ENCODE measurements at places on chromosomes 6 and 20. TPM values are rescaled to one million over a fixed set of nuclear protein-coding genes. Genes with fewer than 3 reads are reported as not detected.

The C20orf144 gene
- total RNA-seq: 0.23 TPM

The PTCHD4 gene
- total RNA-seq: not detected

The RBBP8NL gene
- total RNA-seq: not detected

The CDC40 gene
- 26.6 TPM for total RNA-seq

The PRSS35 gene
- not detected for total RNA-seq

The KIF25 gene
- 0.34 TPM for total RNA-seq

The MYLK4 gene
- 0.37 TPM for total RNA-seq

The PLA2G7 gene
- total RNA-seq: not detected

The TRIM15 gene
- 0.95 TPM for total RNA-seq

The HSPA12B gene
- not detected for total RNA-seq

The ADGB gene
- total RNA-seq: 0.14 TPM

The PMEPA1 gene
- total RNA-seq: 4.6 TPM

The COX4I2 gene
- not detected for total RNA-seq

DNA sequence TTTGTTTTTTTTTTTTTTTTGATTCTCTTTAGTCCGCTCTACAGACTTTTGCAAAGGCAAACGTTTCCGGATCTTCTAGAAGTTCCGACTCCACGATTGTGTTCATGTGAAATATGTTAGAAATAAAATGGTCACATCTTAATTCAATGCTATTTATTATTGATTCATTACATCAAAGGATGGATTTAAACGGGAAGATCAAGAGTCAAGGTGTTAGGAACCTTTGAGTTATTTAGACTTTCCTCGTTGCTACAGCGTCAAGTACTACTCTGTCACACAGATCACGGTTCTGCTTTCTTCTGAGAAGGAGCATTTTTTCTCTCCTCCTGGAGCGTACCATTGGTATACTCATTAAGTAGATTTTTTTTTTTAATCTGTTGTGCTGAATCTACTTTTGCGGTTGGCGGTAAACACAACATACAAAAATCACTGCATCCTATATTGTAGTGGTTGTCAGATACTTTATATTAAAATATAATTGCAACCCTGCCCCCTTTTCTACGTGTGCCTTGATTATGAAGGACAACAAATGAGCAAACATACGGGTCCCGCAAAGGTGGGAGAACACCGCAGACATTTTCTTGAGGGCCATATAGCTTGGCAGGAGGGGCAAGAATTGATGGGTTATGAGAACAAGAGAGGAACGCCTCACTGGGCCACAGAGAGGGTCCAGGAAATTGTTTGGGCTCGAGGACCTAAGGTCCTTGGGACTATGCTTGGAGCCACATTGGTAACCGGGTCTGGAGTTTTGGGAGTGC is 17.5 kb downstream of the HMGN4 start:
- H3K36me3 ChIP-seq: no peaks in the 10 kb centered on the region
- H3K4me1 ChIP-seq: peaks cover 12% of the 10 kb centered on the region
- peak overlapping the region; percentile 94 for H3K27ac ChIP-seq
- peak overlapping the region; percentile 88 for H3K4me3 ChIP-seq

DNA sequence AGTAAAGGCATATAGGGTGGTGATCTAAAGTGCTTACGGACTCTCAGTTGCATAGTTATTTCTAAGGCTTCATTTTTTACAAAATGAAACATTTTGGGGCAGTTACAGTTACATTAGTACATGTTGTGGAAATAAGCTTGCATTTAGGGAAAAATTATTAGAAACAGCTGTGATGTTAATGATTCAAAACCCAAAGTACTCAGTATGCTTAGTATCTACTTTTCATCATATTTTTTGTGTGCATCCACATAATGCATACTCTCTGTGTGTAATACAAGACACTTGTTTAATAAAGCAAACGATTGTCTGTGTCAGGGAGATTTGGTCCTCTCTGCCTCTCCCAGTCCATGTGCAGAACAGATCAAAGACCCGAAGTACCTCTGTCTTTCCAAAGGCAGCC is 11.4 kb upstream of the TBX18 start:
- no peak overlapping the region for H3K27ac ChIP-seq
- no peak overlapping the region for H3K4me3 ChIP-seq
- no peak for DNase-seq
- H3K36me3 ChIP-seq: peaks cover 7% of the 10 kb centered on the region
- peaks cover 63% of the 10 kb centered on the region for H3K27me3 ChIP-seq
- H3K4me1 ChIP-seq: peaks cover 10% of the 10 kb centered on the region

DNA sequence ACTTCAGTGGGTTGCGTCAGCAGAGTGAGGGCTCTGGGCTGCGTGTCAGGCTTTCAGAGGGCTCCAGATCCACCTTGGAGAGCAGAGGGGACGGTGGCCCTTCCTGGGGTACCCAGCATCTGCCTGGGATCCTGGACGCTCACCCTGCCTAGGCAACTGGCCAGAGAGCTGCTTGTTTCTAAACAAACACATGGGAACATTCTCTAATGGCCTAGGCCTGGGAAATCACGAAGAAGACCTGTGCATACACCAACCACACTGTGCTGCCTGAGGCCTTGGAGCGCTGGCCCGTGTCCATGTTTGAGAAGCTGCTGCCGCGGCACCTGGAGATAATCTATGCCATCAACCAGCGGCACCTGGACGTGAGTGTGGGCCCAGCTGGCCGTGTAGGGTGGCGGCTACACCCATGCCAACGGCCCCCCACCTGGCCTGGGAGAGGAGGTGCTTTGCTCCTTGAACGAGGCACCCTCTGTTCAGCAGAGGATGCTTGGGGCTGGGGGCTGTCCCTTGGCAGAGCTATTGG is 32.2 kb downstream of the PYGB start:
- no peak for DNase-seq
- H3K4me3 ChIP-seq: no peak overlapping the region
- H3K27me3 ChIP-seq: no peaks in the 10 kb centered on the region

GRCh38 chr6:123899745-123900144 is 96.1 kb downstream of the NKAIN2 start:
- no peak overlapping the region for H3K4me3 ChIP-seq
- H3K4me1 ChIP-seq: no peaks in the 10 kb centered on the region
- no peaks in the 10 kb centered on the region for H3K36me3 ChIP-seq
- no peak for DNase-seq
- no peak overlapping the region for H3K27ac ChIP-seq
- H3K27me3 ChIP-seq: no peaks in the 10 kb centered on the region

DNA sequence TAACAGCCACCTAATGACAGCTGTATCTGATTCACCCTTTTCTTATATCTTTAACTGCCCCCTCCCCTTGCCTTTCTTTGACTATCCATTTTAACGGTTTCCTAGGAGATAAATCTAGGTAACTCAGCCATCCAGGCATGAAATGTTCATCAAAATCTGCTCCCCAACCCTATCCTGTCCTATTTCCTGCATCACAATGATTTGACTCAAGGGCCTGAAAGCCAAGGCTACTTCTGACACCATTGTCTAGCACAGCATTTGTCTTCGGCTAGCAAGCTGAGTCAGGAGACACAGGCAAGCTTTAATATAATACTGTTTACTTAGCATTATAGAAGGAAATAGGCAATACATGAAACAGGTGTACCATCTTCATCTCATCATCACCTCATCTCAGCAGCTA is 31.6 kb upstream of the MANEA start:
- H3K36me3 ChIP-seq: no peaks in the 10 kb centered on the region
- H3K4me1 ChIP-seq: no peaks in the 10 kb centered on the region
- no peak overlapping the region for H3K4me3 ChIP-seq
- no peak overlapping the region for H3K27ac ChIP-seq
- no peak for DNase-seq
- H3K27me3 ChIP-seq: no peaks in the 10 kb centered on the region

- no peaks in the 10 kb centered on the region for H3K36me3 ChIP-seq
- DNase-seq: no peak
- H3K4me1 ChIP-seq: no peaks in the 10 kb centered on the region
- H3K27me3 ChIP-seq: no peaks in the 10 kb centered on the region
Observed at GRCh38 chr6:74167511-74167910, 471.5 kb downstream of the CD109 start.

DNA sequence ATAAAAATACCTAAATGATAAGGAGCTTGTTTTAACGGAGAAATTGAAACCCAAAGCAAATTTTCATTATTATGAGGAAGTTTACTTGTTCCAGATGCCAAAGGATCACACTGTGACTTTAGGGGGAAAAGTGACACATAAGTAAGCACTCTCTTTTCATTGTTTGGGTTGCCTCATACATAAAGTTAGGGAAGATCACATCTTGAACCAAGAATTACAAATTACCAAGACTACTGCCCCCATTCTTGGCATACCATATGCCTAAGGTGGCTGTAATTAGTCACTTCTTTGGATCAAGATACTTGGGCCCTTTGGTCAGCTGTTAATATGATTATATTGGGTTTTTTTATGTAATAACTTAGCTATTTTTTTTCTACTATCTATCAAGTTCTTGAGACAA is 269.0 kb downstream of the COL12A1 start:
- H3K27me3 ChIP-seq: no peaks in the 10 kb centered on the region
- H3K4me1 ChIP-seq: no peaks in the 10 kb centered on the region
- no peak for DNase-seq
- H3K27ac ChIP-seq: no peak overlapping the region
- no peaks in the 10 kb centered on the region for H3K36me3 ChIP-seq
- no peak overlapping the region for H3K4me3 ChIP-seq

DNA sequence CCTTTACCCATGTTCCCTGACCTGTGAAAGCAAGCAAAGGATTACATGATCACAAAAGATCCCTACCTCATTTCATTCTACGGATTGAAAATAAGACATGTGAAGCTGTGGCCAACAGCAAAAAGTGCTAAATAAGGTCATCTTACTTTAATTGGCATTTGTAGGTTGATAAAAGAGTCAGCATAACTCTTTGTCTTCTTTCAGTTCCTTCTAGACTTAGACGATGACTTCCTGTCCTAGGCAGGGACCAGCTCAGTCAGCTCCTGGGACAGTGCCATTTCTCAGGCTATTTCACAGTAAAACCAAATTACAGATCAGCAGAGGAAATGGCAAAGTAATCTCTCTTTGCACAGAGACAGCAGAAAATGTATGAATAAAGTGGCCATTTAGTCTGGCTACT is 480.7 kb downstream of the RFPL4B start:
- no peaks in the 10 kb centered on the region for H3K4me1 ChIP-seq
- no peak overlapping the region for H3K4me3 ChIP-seq
- no peak overlapping the region for H3K27ac ChIP-seq
- no peaks in the 10 kb centered on the region for H3K27me3 ChIP-seq
- no peaks in the 10 kb centered on the region for H3K36me3 ChIP-seq

- no peaks in the 10 kb centered on the region for H3K36me3 ChIP-seq
- peak overlapping the region; percentile 81 for H3K4me3 ChIP-seq
- peaks cover 46% of the 10 kb centered on the region for H3K27me3 ChIP-seq
- no peak for DNase-seq
- H3K4me1 ChIP-seq: peaks cover 5% of the 10 kb centered on the region
- no peak overlapping the region for H3K27ac ChIP-seq
Observed at GRCh38 chr20:10172998-10173655, 45.5 kb upstream of the SNAP25 start.

DNA sequence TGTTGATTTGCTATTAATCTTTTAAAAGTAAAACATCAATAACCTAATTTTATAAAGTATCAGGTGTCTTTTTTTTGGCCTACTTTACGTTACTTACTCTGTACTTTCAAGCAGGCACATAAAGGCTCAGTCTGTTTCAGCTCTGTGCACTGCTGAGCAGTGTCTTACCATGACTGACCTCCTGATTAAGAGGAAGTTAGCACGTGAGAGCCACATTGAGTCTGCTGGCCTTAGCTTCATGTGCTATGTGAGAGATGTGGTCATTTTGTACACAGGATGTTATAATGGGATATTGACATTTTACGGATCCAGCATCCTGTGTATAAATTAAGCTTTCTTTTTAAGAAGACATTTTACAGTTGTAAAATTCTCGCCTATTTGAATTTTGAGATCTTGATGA is 31.9 kb downstream of the ARID1B start:
- no peak for DNase-seq
- H3K4me1 ChIP-seq: peaks cover 78% of the 10 kb centered on the region
- peaks cover 6% of the 10 kb centered on the region for H3K36me3 ChIP-seq
- H3K27me3 ChIP-seq: no peaks in the 10 kb centered on the region
- H3K4me3 ChIP-seq: peak overlapping the region; percentile 33

DNA sequence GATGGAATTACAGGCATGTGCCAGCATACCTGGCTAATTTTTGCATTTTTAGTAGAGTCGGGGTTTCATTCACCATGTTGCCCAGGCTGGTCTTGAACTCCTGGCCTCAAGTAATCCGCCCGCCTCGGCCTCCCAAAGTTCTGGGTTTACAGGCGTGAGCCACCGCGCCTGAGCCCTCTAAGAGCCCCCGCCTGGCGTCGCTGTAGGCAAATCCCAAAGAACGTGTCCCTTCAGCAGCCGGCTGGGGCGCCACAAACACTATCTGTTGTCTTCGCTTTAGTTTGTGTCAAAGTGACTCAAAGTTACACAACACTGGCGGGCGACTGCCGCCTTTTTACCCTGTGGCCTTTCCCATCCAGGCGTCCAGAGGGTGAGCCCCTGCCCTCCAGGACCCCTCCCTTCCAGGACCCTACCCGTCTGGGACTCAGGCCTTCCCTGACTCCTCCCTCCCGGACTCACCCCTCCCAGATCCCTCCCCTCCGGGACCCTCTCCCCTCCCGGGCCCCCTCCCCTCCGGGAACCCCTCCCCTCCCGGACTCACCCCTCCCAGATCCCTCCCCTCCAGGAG is 940 bp upstream of the ADRM1 start:
- peak; percentile 94 for DNase-seq
- H3K36me3 ChIP-seq: peaks cover 2% of the 10 kb centered on the region
- no peaks in the 10 kb centered on the region for H3K27me3 ChIP-seq

DNA sequence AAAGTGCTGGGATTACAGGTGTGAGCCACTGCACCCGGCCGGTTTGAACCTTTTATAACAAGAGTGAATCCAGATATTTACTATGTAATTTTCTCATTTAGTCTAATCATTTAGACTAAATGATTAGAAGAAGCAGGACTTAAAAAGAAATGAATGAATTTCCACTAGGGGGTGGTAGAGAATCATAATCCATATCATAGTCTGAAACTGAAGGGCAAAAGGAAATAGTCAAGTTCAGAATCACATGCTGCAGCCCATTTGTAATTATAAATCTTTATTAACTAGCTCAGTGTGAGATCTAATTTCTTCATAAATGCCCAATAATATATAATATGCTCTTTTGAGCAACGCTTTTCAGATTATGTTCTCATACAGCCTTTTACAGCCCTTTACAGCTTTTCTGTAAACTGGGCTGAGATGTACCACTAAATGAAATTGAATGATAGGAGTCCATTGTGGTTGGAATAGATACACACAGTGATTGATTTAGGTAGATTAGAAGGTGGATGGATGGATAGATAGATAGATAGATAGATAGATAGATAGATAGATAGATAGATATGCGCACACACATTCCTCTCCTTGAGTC is 31.8 kb downstream of the PSMB9 start:
- H3K4me1 ChIP-seq: peaks cover 8% of the 10 kb centered on the region
- H3K27me3 ChIP-seq: no peaks in the 10 kb centered on the region
- H3K36me3 ChIP-seq: no peaks in the 10 kb centered on the region
- no peak for DNase-seq

DNA sequence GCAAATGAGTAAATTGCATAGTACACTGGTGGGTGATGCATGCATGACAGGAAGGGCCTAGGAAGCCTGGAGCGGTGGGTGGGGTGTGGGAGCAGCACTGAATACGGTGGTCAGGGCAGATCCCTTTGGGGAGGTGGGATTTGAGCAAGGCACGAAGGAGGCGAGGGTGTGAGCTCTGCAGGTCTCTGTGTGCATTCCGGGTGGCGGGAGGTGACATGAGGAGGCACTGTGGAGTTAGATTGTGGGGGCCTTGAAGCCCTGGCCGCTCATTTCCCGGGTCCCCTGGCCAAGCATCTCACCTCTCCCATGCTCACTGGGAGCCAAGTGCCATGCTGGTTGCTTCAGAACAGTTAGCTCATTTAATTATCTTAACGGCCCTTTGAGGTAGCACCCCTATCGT is 6.2 kb upstream of the SPDEF start:
- H3K4me1 ChIP-seq: no peaks in the 10 kb centered on the region
- no peaks in the 10 kb centered on the region for H3K27me3 ChIP-seq
- no peak overlapping the region for H3K4me3 ChIP-seq
- no peaks in the 10 kb centered on the region for H3K36me3 ChIP-seq
- no peak for DNase-seq
- no peak overlapping the region for H3K27ac ChIP-seq
